NCI-H1436 treated with DMSO at 0.1 percent for 48 hours (cell line): ENCODE measurements at places on chromosomes 7 and 10.

DNA sequence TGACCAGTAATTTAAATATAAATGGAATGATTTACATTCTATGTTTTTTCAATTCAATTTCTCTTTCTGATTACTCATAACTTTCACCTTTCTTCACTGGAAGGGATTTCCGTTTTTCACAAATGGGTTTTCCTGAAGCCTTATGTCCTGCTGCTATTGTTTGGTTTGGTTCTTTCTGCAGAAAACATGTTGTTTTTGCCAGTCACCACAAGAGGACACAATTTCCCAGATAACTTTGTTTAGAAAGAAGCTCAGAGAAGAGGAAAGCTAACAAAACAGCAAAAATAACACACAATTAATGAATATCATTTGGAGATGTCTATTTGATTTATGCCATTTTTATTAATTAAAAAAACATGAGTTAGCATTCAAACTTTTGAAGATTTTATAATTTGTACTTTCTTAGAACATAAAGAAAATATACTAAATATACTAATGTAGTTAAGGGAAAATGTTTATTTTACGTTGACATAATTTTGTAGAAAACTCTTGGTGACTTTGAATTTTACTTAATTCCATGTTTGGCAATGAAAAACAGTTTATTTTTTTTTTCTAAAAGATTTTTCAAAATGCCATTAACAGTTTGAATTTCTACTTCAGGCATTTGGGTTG is 4.6 kb upstream of the TWIST1 start:
- DNase-seq: no peak

DNA sequence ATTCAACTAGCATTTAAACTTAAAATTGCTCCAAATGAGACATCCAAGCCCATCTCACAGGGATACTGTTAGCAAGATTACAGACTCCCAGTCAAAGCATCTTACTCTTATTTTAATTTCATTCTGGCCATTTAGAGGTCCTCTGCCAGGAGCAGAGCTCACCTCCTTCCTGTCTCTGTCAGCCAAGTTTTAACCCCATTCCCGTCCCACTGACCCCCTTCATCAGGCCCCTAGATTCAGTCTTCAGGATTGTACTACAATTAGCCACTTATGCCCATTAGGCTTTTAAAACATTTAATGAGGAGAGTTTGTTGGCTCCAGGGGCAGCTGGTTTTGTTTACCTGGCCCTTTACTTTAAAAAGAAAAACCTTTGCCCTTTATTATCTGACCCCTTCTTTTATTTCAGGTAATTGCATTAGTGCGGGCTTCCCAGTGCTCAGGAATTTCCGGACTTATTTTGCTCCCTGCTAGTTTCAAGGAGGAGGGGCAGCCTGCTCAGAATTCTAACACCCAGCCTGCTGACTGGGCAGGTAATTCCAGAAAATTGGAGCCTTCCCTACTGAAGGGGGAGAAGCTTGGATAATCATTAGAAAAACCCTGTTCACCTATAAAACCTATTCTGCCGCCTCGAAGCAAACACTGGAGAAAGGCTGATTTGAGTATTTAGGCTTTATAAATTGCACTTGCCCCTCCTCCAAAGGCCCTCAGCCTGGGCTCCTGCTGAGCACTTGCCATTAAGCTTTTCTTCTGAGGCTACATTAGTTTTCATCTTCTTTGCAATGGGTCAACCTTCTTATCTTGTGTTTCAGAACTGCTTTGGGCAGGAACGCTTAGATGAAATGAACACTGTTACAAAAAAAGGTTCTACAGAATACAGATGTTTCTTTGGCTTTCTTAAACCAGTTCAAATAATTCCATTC is 200.5 kb upstream of the HPS1 start:
- DNase-seq: no peak

GRCh38 chr7:158829021-158829341 is 328 bp downstream of the ESYT2 start:
- DNase-seq: no peak

GRCh38 chr10:86356296-86356695 is 10.3 kb downstream of the GRID1 start:
- DNase-seq: no peak

DNA sequence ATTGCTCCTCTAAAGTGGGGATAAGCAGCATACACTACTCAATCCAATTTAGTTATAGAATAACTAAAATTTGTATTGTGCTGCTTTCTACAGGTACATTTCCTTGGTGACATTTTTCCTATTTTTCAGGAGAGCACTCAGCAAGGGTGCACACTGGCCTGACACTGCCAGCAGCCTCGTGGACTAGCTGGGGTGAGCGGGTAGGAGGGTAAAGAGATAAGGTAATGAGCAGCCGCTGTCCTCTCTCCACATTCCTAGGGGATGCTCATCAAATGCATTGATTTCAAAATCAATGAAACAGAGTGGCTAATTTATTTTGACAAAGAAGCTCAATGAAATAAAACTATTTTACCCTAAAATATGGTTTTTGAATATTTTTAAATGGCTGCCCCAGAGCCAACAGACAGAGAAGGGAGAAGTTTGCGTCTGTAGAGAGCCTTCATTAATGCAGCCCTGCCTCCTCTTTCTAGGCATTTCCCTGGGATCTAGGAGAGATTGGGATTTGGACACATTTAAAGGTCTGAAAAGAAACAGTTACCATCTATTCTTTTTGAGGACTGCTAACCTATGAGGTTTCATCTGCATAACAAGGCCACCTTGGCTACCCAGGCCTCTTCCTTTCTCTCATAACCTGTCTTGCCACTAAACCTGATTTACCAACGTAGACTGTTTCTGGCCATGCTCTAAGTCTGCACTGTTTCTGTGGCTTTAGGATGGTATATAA is 561.0 kb downstream of the IPMK start:
- DNase-seq: no peak

DNA sequence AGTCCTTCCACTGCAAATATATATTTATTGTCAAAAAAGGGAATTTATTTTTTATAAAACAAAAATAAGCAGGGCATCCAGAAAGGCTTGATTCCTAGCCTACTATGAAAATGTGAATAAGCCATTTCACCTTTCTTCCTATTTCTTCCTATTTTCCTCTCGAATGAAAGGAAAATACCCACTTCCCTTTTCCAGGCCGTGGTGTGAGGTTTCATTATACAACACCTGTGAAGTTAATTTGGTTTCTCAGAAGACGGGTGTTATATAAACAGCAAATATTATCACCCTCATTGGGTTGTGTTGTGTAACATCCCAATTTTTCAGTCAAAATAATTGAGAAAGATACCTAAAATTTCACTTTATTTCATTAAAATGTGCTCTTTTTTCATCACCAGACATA is 214.3 kb downstream of the DGKB start:
- DNase-seq: no peak

GRCh38 chr7:30411173-30411572 is 67.4 kb downstream of the NOD1 start:
- DNase-seq: no peak

DNA sequence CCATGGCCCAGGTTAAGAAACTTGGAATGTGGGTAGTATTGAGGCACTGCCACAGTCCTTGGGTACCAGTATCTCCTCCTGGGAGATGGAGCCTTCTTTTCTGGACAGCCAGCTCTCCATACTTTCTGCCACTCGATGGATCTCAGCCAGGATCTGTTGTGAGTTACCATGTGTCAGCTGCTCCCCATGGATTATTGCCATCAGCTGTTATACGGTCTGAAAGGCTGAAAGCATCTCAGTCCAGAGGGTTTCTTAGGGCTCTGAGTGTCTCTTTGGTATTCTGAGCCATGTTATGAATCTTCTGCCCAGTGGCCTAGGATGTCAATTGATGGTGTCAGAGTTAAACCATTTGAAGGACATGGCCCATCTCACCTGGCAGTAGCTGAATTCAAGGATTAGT is 197.5 kb downstream of the C7orf25 start:
- no peak for DNase-seq

- DNase-seq: no peak
Observed at GRCh38 chr7:25847336-25848070, 304.5 kb upstream of the NFE2L3 start.

DNA sequence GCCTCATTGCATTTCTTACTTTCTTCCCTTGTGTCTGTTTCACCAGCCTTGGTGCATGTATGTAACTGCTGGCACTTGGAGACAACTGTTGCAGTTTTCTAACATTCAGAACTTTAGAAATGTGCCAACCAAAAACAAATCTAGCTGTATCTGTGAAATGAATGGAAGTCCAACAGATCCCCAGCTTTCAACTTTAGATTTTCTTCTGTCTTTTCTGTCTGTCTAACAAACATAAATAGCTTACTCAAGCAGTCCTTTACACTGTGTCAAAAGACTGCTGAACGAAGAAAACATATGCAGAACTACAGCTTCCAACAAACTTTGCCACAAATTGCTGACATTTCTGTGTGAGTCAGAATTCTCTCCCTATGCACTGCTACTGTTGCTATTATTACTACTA is 30.9 kb downstream of the SORCS1 start:
- no peak for DNase-seq

DNA sequence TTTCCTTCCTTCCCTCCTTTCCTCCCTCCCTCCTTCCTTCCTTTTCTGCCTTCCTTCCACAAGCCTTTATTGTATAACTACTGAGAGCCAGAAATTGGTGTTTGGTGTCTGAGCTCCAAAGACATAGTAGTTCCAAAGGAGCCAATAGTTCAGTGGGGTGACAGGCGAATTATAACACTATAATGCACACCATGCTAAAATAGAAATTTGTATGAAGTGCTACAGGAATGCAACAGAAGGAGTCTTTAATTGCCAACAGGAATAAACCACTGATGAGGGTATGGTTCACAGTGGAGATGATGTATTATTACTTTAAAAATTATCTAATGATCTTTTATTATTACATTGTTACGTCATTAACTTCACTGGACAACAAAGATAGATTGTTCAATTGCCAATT is 158.8 kb upstream of the SP8 start:
- DNase-seq: no peak

GRCh38 chr10:34213193-34213804 is 601.8 kb downstream of the PARD3 start:
- DNase-seq: no peak

DNA sequence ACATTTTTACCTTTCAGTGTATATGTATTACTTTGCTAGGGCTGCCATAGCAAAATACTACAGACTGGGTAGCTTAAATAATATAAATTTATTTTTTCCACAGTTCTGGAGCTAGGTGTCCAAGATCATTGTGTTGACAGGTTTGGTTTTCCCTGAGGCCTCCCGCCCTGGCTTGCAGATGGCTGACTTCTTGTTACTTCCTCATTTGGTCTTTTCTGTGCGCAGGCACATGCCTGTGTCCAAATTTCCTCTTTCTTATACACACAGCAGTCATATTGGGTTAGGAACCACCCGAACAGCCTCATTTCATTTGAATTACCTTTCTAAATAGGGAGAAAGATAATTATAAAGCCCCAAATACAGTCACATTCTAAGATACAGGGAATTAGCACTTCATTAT is 521.6 kb upstream of the SORCS1 start:
- no peak for DNase-seq

- DNase-seq: no peak
Observed at GRCh38 chr7:112238852-112239610, 32.5 kb downstream of the ZNF277 start.

- no peak for DNase-seq
Observed at GRCh38 chr10:13696071-13696470, 109.3 kb downstream of the PRPF18 start.

GRCh38 chr7:115494529-115495147 is 535.9 kb downstream of the TFEC start:
- no peak for DNase-seq

- no peak for DNase-seq
Observed at GRCh38 chr10:87596351-87596750, 63.3 kb upstream of the PAPSS2 start.

DNA sequence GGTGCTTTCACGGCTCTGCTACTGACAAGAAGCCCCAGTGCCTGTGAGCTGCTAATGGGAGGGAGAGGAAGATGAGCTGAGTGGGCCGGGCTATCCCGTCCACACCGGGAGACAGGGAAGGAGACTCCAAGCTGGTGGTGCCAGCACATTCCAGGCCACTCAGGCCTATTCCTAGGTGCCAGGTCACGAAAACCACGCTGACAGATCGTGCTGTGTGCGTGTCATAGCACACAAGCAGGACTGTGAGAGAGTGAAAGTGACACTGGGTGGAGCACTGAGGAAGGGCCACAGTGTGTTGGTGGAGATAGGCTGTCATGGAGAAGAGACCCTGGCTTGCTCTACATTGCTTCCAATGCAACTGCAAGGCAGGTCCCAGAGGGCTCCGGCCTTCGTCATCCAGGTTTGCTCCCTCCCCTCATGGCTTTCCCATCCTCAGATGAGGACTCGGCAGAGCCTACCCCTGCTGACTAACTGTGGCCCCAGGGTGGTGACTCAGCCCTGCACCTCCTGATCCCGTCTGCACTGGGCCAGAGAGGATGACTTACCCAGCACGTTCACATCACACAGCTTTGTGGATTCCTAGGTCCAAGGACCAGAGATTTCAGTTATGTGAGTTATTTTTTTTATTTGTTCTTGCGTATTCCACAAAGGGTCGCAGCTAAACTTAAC is 167.3 kb downstream of the EGFR start:
- no peak for DNase-seq

- DNase-seq: no peak
Observed at GRCh38 chr7:32447218-32447617, 43.0 kb downstream of the LSM5 start.

- DNase-seq: no peak
Observed at GRCh38 chr7:130303551-130303950, 10.6 kb downstream of the CPA4 start.

- DNase-seq: no peak
Observed at GRCh38 chr10:93160829-93161228, 87.1 kb downstream of the CYP26A1 start.

DNA sequence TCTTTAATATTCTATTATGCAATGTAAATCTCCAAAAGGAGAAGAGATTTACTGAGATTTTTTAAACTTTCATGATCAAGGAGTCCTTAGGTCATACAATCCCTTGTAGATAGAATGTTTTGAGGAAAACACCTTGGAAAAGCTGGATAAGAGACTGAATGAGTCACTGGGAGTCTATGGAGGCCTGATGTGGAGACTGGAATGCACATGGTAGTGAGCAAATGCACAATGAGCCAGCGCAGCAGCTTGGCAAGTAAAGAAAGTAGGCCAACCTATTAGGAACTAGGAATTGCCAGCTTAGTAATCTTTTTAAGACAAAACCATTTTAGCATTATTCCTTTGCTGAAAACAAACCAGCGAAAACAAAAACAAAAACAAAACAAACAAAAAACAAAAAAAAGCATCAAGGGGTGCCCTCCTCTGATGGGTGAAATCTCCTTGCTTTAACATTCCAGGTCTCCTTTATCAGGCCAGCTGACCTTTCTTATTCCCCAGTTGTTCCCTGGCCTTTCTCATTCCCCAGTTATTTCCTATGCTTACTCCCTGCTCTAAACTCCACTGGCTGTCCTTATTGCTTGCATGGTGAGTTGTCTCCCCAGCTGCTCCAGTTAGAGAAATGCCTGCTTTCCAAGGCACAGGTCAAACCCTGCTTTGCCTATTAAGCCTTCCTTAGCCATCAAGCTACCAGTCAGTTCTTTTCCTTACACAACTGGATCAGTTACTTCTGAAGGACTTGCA is 135.8 kb downstream of the PLCE1 start:
- no peak for DNase-seq

GRCh38 chr7:150564566-150564965 is 2.6 kb upstream of the GIMAP4 start:
- DNase-seq: no peak

- no peak for DNase-seq
Observed at GRCh38 chr7:77456696-77457095, 40.5 kb upstream of the GSAP start.

GRCh38 chr7:68965351-68965750 is 632.9 kb upstream of the AUTS2 start:
- no peak for DNase-seq
